ENCODE measurements at places on chromosomes 16 and 17.

GRCh38 chr16:12754824-12755543, 48.7 kb downstream of the CPPED1 start:
- no peak for DNase-seq

GRCh38 chr17:48013876-48014594, 23.6 kb downstream of the COPZ2 start:
- no peak for DNase-seq

- no peak for DNase-seq
These were observed 230.7 kb downstream of the SLC39A11 start for GRCh38 chr17:72861811-72862210.

- DNase-seq = no peak
These were observed 93.5 kb downstream of the WWP2 start for GRCh38 chr16:69855592-69855991.

DNA sequence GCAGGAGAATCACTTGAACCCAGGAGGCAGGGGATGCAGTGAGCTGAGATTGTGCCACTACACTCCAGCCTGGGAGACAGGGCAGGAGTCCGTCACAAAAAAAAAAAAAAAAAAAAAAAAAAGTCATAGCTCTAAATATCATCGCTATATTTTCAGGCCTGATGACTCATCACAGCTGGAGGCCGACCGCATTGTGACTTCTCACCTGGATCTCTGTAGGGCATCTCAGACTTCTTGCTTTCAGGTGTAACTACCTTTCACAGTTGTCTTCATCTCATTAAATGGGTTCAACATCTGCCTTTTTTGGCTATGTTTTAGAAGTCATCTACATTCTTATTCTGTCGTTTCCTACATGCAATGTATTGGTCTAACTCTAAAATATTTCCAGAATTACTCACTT, 353.1 kb upstream of the MON1B start:
- no peak for DNase-seq

- DNase-seq = peak; percentile 76
These were observed 11.2 kb downstream of the ENPP7 start for GRCh38 chr17:79741751-79742588.

DNA sequence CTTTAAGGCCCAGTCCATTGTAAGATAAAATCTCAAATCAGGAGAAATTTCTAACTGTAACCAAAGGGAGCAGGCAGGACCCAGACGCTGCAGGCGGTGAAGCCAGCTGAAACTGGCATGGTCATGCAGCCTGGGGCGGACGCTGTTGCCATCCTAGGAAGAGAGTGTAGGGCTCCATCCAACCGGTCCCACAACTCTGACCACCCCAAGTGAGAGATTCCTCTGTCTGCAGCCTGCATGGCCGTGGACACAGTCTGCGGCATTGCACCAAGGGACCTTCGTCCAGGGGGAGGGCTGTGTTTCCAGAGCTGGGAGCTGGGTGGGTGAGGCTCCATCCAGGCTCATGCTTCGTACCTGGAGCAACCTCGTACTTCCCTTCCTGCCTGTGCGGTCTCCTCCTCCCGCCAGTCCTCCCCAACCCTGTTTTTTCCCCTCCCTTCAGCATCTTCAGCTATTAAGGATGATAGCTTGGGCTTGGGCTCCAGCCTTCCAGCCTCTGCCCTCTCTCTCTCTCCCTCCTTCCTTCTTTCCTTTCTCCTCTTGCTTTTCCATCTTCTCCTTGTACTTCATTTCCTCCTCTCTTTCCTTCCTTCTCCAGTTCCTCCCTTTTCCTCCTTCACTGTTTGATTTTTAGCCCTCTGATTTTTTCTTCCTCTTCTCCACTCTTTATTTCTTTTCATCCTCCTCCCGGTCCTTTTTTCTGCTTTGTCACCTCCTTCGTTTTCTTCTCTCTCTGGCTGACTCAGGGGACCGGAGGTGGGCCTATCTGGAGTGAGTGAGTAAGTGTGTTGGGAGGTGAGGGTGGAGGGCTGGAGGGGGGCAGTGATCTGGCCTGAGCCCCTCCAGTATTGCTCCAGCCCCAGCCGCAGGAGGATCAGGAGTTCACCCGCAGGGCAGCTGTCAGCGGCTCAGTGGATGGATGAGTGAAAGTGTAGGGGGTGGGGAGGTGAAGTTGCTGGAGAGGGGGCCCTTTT, 17.0 kb upstream of the LHX1 start:
- peak; percentile 25 for DNase-seq

DNA sequence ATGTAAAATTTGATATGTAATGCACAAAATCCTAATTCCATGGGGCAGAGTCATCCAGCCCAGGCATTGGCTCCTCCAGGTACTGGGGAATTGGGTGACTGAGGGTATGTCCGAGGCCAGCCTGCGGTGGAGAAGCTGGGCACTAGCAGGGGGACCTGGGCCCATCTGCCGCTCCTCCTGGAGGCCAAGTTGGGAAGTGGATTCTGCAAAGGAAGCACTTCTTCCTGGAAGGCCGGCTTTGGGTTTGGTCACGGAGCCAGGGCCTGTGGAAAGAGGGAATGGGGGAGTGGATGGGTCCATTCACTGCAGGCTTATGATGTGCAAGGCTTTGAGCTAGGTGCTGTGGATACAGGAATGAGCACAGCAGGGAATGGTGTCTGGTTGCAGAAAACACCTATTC, 85.8 kb downstream of the GNAO1 start:
- no peak for DNase-seq

DNA sequence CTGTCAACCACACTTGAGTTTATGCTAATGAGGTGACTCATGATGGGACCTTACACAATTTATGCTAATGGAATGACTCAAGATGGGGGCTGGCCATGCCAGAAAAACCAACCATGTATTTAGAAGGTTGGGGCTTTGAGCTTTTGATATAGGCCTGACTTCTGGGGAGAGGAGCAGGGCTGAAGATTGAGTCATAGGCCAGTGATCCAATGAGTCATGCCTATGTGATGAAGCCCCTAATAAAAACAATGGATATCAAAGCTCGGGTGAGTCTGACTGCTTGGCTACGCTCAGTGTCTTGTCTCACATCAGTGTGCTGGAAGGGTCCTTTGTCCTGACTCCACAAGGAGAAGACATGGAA, 7.3 kb downstream of the MFSD6L start:
- DNase-seq = no peak

- no peak for DNase-seq
These were observed 448.6 kb upstream of the RBFOX1 start for GRCh38 chr16:6884002-6884401.

GRCh38 chr16:67063008-67063407, 34.1 kb downstream of the CBFB start:
- DNase-seq = no peak

DNA sequence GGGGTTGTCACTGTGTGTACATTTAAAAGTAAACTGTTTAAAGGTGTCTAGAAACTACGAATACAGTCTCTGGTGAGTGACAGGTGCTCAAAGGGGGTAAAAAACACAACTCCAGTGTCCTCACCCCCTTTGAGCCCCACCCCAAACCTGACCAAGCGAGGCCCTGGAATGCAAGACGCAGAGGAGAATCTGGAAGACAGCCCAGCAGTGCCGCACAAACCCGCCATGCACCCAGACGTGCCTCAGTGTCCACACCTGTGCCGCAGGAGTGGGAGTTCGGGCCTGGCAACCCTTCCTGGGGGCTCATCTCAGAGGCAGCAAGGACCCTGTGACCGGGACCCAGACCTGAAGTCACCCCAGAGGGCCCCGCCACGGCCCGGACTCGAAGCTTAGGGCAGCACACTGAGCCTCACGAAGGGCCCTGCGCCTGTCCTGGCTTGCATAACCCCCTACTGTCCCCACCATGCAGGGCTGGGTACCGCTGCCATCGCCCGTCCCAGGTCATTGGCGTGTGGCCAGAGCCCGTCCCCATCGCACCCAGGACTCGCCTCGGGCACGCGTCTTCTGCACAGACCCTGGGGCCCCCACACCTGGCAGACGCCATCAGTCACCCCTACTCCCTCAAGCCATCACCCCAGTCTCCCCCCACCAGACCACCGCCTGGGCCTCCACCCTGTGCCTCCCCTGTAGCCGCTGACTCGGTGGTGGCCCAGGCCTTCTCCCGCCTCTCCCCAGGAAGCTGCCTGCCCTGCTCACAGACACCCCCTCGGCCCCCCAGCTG, 33.0 kb upstream of the ZC3H18 start:
- no peak for DNase-seq

- DNase-seq = peak; percentile 57
These were observed 874 bp downstream of the CMTM3 start for GRCh38 chr16:66605177-66605978.

DNA sequence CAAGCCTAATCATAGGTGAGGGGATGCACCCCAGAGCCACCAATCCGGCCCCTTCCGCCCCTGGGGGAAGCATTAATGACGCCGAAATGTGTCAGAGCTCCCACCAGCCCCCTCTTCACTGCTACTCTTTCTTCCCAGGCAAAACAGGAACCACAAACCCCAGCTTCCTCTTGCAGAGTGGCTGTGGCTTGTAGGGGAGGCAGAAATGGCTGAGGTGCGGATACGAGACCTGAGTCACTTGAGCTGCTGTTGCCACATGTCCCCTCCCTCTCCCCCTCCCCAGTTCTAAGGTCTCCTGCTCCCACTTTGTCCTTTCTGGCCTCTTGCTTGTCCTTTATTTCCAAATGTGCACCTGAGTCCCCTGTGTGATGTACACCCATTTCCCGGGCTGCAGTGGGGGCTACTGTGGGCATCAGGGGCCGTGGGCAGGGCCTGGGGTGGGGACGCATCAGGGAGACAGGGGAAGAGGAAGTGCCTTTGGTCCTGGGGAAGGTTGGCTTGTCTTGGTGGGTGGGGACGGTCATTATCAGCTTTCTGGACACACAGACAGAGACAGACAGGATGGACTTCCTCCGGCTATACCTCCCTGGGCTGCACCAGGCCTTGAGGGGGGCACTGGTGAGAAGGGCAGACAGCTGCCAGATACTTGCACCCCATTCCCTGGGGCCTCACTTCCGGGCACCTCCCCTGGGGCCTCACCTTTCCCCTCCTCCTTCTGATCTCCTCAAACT, at the start of gene APOBR:
Gene APOBR, plus strand, starts transcription at position 523 of the 731 bp plus-strand sequence. Its CDS starts 39 bp downstream, at position 562.
- peak; percentile 88 for DNase-seq

DNA sequence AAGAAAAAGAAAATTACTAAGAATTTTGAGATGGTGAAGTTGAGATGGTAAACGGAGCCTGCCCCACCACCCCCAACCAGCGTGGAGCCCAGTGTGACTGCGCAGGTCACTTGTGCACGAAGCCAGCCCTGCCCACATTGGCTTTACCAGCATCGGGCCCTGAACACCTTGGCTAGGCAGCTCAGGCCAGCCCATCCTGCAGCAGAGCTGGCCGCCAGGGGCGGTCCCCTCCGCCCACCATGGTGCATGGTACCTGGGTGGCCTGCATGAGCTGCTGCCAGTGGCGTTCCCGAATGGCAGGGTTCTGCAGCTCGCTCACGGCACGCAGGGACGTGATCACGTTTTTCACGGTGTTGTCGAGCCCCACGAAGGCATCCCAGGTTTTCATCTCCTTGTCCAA, 62.7 kb downstream of the DNAH17 start:
- no peak for DNase-seq

GRCh38 chr17:61352781-61353491, 46.7 kb upstream of the TBX2 start:
- DNase-seq = no peak

- DNase-seq = no peak
These were observed 147.9 kb upstream of the MON1B start for GRCh38 chr16:77043076-77043475.

GRCh38 chr16:9077091-9077809, 14.2 kb upstream of the HAPSTR1 start:
- DNase-seq = peak; percentile 21

DNA sequence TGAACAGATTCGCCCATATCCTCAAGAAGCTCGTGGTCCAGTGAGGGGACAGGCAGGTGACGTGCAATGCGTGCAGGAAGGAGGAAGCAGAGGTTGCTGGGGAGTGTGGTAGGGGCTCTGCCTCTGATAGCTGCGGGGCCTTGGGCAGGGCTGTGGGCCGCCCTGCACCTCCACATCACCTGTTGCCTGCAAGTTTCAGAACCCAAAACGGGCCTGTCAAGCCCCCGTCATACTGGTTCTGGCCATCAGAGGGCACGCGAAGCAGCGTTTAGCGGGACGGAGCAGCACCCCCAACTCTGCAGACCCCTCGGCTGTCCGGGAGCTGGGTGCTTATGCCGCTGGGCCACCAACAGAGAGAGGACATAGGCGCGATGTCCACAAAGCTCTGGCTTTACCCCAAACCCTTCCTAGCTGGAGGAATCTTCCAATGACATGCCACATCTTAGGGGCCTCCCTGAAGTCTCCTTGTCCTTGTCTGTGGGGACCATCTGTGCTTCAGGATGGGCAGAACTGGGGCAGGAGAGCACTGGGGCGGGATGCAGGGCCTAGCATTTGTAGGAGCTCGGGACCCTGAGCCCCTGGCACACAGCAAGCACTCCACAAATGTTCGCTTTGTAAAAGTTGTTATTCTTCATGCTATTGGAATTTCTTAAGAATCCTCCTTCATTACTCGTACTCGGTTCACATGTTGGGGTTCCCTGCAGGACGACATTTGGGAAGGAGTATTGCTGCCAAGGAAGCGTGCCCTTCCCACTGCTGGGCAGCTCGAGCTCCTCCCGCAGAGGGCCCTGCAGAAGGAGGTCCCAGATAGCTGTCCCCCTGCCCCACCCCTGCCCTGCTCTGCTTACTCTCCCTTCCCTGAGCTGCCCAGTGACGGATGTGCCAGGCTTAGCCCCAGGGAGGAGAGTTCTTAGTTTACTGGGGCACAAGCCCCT, 64.3 kb downstream of the CNGB1 start:
- peak; percentile 12 for DNase-seq

- DNase-seq = no peak
These were observed 157.5 kb downstream of the ZNF423 start for GRCh38 chr16:49698453-49698815.

GRCh38 chr16:50313596-50314478, 47.5 kb downstream of the ADCY7 start:
- peak; percentile 29 for DNase-seq

GRCh38 chr17:50468304-50469207, at the start of gene CHAD:
Gene CHAD (minus strand): TSS chr17:50468880. CDS start chr17:50468813, 67 bp downstream.
- DNase-seq = no peak

DNA sequence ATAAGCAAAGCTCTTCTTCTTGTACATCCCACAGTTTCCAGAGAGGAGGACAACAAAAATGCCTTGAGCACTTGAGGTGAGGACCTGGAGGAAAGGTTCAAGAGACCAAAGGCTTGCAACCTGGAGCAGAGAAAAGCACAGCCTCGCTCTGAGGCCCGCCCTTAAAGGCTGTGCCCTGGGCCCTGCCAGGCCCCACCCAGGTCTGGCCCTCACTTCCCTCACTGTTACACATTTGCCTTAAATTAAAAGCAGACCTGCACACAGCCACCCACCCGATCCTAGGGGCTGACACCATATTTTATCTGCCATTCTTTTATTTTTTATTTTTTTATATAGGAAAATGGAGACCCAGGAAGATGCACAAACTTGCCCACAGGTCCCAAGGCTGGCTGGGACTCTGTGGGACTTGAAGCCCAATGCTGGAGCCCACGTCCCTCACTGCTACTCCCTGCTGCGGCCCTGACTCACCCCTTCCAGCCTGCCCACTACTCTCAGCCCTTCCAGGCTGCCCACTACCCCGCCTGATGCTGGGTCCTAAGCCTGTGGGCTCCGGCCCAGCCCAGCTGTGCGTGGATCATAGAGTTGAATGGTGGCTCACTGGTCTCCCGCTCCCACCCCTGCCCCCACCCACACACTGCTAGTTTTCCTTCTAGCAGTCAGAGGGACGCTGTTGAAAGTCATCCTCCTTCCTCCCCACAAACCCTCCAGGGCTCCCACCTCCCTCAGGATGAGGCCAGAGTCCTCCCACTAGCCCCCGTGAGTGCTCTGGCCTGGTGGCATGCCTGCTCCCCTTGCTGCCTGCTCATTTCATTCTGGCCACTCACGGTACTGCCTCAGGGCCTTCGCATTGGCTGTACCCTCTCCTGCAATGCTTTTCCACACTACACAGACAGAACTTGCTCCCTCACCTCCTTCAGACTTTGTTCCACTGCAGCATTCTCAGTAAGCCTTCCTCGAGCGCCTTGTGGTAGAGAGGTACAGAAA, 77.6 kb upstream of the MED9 start:
- no peak for DNase-seq
